ENCODE measurements at places on chromosomes 2 and 18.

GRCh38 chr18:32422978-32423740 is 47.5 kb downstream of the GAREM1 start:
- DNase-seq: no peak

DNA sequence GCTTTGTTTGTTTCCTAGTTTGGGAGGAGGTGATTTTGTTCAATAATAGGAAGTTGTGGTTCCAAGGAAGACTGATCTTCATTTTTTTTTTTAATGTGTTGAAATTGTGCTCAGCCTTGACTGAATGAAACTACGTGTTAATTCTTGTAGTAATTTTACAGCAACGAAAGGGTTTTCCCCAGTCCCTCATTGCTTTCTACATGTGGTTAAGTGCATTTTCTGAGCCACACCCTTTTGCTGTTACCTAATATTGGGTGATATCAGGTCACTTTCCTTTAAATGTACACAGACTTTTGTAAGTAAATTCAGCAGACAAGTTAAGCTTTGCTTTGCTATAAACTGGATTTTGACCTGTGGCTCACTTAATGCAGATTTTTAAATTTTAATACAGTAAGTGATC is 73.6 kb downstream of the OTX1 start:
- DNase-seq: no peak

GRCh38 chr2:218959761-218960308 is 369 bp downstream of the CDK5R2 start:
- no peak for DNase-seq

GRCh38 chr2:127646487-127647241 is 711 bp downstream of the GPR17 start:
- no peak for DNase-seq

DNA sequence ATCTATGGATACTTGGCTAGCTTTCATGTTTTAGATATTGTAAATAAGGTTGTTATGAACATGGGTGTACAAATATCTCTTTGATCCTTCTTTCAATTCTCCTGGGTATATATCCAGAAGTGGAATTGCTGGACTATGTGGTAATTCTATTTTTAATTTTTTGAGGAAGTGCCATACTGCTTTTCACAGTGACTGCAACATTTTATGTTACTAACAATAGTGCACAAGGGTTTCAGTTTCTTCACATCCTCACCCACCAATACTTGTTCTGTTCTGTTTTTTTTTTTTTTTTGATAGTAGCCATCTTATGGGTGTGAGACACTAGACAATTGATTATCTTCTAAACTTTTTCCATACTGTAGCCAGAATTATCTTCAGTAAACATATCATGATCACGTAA is 17.3 kb upstream of the NEUROD1 start:
- DNase-seq: no peak

- no peak for DNase-seq
Measured at GRCh38 chr2:35978218-35978617, 377.4 kb upstream of the CRIM1 start.

- no peak for DNase-seq
Measured at GRCh38 chr18:36493349-36494159, 196.0 kb downstream of the FHOD3 start.

GRCh38 chr2:207356567-207356966 is 173.2 kb upstream of the CREB1 start:
- DNase-seq: no peak

GRCh38 chr2:112340475-112341267 is 65.3 kb downstream of the ZC3H6 start:
- no peak for DNase-seq

DNA sequence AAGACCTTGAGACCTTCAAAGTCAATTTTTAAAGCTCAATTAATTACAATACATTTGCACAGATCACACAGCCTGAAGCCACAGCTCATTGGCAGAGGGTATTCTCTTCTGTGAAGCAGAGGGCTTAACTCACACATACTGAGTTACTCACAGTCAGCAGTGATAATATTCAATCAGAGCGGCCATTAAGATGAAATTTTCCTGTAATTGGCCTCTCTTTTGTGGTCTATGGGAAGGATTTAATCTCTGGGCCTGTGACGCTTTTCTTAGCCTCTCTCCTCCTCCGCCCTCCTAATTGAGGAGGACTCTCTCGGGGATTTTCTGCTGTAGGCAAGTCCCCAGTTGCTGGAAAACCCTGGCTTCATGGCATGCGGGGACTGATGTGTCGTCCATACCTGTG is 12.3 kb upstream of the LDLRAD4 start:
- DNase-seq: no peak

GRCh38 chr2:157169889-157170288 is 87.6 kb upstream of the GALNT5 start:
- DNase-seq: no peak

- no peak for DNase-seq
Measured at GRCh38 chr18:57211776-57212175, 64.9 kb downstream of the BOD1L2 start.

- no peak for DNase-seq
Measured at GRCh38 chr2:206642075-206643025, at the start of gene FAM237A. Gene FAM237A (plus strand): TSS chr2:206642487. CDS start chr2:206644237, 1,750 bp downstream.

DNA sequence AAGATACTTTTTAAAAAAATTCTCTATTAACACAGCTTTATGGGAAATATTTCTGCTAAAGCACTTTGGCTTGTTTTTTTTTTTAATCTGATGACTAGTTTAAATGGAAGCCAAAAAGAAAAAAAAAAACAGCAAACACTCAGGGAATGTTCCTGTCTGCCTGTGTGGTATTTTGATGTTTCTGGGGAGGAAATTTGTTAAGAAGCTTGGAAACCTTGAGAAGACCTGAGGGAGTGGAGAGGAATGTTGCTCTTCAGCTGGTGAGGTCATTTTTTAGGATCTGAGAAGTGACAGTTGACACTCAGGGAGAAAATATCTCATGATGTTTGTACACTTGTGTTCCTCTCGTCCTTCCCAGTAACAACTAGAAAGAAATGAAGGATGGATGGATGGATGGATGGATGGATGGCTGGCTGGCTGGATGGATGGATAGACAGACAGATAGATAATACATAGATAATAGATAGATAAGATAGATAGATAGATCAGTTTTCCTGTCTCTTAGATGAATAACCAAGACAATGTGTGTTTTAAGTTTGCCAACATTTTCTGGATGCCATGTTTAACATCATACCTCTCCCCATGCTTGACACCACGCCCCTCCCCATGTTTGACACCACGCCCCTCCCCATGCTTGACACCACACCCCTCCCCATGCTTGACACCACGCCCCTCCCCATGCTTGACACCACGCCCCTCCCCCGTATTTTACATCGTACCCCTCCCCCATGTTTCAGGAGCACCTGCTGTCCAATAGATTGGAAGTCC is 84.8 kb downstream of the CTIF start:
- no peak for DNase-seq

DNA sequence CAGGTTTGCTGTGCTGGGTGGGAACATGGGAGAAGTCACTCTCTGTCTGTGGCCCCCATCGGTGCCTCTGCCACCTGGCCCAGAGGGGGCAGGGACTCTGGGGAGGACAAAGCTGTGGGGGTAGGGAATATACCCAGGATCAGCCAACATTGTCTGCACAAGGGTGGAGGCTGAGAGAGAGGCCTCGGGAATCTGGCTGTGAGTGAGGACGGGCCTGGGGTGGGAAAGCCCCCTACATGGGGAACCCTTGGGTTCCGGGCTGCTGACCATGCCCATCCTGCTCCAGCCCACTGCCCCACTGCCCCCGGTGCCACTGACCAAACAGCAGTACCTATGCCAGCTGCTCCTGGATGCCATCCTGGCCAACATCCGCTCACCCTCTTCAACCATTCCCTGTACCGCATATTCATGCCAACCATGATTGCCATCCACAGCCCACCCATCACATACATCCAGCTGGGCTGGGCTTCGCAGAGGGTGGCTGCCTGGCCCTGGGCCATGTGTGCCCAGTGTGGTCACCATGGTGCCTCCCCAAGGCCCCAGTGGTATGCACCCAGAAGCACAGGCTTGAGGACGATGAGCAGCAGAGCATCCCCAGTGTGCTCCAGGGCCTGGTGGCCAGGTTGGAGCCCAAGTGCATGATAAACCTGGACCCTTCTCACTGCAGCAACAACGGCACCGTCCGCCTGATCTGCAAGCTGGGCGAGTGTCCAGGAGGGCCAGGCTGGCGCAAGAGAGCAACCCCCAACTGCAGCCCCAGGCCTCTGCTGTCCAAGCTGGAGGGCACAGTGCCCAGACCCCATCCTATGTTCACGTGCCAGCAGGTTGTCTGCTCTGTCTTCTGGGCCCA is 6.9 kb upstream of the POTEF start:
- DNase-seq: no peak

DNA sequence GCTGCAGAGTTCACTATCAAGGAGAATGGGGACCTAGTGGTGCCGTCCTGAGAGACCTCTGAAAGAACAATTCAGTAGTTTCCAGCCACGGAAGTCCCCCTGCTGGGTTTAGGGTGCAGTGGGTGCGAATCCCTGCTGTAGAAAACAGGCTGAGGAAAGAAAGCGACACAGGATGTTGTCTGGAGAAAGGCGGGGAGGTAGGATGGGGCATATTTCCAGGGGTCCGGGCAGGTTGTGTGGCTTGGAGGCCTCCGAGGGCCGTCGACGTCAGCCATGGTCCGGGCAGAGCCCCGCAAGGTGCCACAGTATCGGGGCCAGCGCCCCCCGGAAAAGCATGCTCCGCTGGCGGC is 807 bp upstream of the CREB1 start:
- no peak for DNase-seq

DNA sequence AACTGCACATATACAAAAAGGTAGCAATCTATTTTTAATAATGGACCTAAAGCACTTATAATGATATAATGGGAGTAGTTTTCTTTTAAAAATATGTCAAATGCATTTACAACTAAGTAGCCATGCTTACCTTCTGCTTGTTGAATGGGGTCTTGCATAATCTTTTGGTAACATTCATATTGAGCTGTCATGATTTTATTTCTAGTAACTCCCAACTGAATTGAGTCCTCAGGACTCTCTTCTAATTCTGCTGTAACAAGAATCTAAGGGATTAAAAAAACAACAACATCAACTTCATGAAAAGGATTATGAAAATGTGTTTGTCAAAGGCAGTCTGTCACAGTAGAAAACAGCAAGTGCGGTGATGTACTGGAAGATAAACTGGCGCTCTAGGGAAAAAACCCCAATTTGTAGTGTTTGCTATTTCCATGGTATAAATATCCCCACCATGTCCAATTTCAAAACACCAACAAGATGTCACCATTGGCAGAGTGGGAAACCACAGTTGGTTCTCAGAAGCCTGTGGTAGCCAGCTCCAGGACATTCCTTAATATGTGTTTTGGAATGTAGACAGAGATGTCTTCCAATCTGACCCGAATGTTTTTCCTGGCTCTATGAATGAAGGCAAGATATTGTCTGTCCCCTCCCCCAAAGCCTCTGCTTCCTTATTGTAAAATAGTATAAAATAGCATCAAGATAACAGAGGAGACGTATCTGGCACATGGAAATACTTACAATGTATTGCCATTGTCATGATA is 64.8 kb downstream of the CALCRL start:
- no peak for DNase-seq

DNA sequence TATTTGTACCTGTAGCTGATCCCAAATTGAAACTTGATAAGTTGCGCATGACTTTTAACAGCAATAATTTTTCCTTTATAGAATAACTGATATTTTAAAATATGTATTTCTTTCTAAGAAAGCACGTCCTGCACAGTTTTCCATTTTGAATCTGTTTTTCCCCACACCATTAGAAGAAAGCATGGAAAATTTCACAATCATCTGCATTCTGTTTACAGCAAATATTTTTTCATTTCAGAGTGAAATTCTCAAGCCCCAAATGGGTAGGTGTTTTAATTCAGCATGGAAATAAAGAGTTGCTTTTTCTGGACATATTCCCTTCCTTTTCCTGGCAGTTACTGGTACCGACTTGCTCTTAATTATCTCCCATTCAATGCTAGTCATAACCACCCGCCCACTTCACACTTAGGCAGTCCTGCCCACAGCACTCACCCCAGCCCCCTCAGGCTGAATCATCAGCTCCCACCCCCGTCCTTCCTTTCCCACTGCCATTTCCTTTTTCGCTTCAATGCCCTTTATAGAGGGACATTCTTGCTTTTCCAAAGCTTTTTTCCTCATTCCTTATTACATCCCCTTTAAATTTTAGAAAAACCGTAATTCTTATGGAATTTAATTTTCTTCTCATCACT is 89.2 kb upstream of the GLS start:
- peak; percentile 38 for DNase-seq

DNA sequence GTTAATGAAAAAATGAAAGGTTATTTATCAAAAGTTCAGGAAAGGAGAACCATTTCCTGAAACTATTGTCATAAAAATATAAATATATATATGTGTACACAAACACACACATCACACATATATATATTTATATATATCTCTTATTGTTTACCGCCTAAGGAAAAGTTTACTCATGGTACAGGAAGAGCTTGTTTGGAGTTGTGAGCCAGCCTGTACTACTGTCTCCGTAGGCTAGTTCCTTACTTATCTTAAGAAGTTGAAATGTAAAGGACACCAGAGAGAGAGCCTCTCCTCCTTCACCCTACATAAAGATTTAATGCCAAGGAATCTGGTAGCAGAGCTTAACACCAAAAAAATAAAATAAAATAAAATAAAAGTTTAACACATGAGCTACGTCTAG is 19.6 kb downstream of the DSC1 start:
- DNase-seq: no peak

DNA sequence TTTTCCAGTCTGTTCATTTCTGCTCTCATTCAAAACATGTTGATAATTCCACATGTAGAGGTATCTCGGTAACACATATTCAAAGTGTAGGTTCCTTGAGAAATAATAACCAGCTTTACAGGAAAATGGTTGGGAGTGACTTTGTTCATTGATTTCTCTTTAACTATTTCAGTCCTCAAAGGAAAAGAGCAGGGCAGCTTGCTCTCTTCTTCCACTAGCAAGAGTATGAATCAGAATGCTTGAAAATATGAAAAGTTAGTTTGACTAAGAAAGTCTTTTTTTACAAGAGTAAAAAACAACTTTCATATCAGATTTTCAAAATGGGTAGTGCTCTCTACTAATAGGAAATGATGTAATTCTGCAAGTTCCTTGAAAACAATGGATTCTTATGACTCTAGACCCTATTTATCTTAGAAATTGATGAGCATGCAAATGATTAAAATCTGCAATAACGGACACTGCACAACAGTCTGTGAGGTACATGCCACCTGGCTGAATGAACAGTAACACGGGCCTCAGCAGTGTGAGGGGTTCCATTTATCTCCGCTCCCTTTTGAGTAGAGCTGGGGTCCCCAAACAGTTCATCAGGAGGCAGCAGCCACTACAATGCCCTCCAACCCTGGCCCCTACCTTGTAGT is 65.6 kb downstream of the IRS1 start:
- no peak for DNase-seq

DNA sequence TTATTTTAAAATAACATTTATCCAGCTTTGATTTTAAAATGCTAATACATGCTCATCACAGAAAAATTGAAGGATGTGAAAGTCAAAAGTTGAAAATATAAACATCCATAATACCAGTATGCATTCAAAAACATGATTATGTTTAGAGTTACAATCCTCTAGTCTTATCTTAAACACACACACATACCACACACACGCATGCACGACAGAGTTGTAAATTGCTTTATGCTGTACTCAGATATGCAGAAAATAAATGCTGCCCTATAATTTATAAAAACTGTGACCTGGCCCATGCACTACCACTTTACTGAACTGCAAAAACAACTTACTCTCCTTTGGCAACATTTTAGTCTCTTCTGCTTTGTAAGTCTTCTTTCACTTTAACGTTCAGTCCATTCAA is 793.0 kb upstream of the FANCL start:
- DNase-seq: no peak

GRCh38 chr18:49141491-49141890 is 190.7 kb upstream of the SMAD7 start:
- DNase-seq: no peak

All from omental fat pad (tissue), 4 donors.